M059J (cell line): ENCODE measurements at places on chromosomes 5 and 9.
A peak's percentile ranks its signal among the peaks of the same experiment; 100 is the strongest.

DNA sequence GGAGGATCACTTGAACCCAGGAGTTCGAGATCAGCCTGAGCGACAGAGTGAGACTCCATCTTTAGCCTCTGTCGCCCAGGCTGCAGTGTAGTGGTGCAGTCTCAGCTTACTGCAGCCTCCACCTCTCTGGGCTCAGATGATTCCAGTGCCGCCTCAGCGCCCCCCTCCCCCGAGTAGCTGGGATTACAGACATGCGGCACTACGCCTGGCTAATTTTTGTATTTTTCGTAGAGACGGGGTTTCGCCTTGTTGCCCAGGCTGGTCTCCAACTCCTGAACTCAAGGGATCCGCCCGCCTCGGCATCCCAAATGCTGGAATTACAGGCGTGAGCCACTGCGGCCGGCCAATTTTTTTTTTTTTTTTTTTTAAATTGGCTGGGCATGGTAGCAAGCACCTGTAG is 2.3 kb upstream of the HSPA9 start:
- DNase-seq, result no peak

DNA sequence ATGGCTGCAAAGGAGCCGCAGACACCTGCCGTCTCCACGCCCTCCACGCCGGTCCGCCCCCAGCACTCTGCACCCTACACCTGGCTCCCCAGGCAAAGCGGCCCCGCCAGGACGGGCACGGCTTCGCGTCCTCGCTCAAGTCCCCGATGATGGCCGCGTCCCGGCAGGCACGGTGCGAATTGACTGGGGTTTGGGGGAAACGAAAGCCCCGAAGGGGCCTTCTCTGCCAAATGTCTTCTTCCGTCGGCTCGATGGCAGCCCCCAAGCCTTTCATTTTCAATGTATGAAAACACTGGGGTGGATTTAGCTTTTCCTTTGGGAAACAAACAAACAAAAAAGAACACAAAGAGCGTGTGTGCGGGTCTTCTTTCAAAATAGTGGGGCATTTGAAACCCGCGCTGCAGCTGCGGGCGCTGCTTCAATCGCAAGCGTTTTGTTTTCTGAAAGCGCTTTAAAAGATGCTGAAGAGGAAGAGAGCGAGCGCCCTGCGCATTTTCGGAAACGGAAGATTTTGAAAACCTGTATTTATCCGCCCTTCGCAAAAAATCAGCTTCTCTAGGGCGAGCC is 160.0 kb downstream of the RMI1 start:
- DNase-seq, result peak; percentile 23

- no peak for DNase-seq
Measured at GRCh38 chr9:127277099-127277498, 12.5 kb downstream of the GARNL3 start.

- DNase-seq, result no peak
Measured at GRCh38 chr5:150068071-150068470, 18.3 kb downstream of the CSF1R start.

DNA sequence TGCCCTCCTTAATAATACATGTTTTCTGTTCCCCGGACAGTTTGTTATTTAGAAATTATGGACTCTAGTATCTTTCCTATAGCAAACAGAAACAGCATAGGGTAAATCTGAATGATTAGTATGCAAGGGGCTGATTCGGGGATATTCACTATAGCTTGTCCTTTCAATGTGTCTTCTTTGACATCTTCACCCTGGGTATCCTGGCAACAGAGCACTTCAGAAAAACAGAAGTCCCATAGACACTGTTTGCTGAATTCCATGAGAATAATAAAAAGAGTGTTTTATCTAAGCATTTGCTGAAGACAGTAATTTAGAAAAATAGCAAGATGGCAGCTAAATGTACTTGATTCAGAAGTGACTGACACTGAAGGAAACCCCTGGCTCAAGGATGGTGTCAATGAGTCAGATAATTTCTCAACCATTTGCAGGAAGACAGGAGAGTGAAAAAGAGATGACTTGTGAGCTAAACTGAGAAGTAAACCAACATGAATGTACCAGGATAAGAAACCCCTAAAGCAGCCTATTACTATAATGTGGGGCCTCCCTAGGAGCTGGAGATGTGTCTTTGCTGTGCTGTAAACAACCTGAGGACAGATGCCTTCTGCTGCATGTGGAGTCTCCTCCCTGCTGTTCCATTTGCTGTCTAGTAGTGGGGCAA is 246.2 kb downstream of the MAN2A1 start:
- no peak for DNase-seq

DNA sequence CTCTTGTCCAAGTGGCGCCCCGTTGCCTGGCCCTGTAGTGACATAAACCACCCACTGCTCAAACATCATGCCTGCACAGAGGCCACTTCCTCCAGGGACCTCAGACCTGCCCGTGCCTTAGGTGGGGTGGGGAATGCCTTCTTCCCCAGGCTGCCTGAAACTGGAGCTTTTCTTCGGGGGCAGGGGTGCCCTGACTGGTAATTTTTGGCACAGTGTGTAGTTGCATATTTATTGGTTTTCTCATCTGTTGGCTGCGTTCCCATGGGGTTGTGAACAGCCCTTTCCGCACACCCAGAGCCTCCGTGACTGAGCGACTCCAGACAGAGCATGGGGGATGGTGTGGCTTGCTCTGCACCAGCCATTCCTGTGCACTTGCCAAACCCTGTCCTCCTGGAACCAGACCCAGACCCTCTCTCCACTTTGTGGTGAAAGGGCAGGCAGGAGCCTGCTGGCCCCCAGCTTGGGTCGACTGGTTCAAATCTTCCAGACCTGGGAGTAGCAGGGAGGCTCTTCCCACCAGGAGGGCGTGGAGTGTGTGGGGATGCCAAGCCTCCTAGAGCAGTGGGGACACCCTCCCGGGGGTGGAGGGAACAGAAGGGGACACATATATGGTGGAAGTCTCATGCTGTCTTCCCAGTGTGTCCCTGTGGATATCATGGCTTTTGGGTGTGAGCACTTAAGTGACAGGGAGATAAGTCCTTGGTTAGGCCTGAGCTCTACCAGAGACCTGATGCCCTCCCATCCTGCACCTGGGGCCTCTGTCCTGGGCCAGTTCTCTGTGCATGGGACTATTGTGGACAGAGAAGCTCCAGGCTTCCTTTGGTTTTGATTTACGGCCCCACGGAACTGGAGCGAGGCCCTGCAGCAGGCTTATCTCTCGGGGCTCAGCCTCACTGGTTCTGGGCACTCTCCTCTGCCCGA is 39.6 kb downstream of the WNK2 start:
- DNase-seq, result peak; percentile 96

GRCh38 chr9:133709015-133709611 is 29.0 kb downstream of the SARDH start:
- DNase-seq, result no peak

DNA sequence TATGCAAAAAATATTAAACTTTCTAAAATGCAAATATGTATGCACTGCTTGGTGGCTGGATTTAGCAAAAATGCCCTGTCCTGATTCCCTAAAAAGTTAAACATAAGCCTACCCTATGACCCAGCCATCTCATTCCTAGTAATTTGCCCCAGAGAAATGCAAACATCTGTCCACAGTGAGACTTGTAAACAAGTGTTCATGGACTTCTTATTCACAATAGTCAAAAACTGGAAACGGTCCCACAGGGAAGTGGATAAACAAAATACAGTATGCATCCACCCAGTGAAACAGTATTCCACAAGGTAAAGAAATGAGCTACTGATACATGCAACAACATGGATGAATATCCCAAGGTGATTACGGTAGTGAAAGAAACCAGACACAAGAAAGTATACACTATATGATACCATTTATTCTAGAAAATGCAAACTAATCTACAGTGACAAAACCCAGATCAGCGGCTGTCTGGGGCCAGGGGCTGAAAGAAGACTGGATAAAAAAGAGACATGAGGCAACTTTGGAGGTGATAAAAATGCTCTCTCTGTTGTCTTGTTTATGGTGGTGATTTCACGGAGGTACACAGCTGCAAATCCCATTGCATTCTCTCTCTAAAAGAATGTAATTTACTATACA is 277.3 kb downstream of the GLIS3 start:
- DNase-seq, result no peak

GRCh38 chr5:9658706-9659105 is 28.6 kb upstream of the TAS2R1 start:
- peak; percentile 54 for DNase-seq

DNA sequence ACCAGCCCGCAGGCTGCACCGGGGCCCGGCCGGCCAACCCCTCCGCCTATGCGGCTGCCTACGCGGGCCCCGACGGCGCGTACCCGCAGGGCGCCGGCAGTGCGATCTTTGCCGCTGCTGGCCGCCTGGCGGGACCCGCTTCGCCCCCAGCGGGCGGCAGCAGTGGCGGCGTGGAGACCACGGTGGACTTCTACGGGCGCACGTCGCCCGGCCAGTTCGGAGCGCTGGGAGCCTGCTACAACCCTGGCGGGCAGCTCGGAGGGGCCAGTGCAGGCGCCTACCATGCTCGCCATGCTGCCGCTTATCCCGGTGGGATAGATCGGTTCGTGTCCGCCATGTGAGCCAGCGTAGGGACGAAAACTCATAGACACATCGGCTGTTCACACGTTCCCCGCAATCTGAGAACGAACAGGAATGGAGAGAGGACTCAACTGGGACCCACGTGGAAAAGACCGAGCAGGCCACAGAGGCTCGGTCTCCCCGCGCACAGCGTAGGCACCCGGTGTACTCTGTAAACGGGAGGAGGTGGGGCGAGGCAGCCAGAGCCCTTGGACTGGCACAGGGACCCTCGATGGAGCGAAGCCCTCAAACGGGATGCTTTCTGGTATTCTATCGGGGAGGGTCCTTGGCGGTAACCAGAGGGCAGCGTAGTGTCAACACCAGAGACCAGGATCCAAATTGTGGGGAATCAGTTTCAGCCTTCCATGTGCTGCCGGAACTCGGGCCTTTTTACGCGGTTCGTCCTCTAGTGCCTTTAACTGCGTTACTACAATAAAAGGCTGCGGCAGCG is 1.9 kb downstream of the FOXE1 start:
- no peak for DNase-seq

- no peak for DNase-seq
Measured at GRCh38 chr5:179420476-179420875, 75.2 kb upstream of the ADAMTS2 start.

GRCh38 chr5:142845954-142846398 is 75.8 kb downstream of the ARHGAP26 start:
- no peak for DNase-seq

- peak; percentile 80 for DNase-seq
Measured at GRCh38 chr9:108786901-108787689, 68.7 kb downstream of the ACTL7B start.

GRCh38 chr9:122931226-122932121 is at the start of gene ZBTB26:
ZBTB26 (minus strand) TSS chr9:122931512; CDS start chr9:122919934, 11,578 bp downstream.
- peak; percentile 98 for DNase-seq

- no peak for DNase-seq
Measured at GRCh38 chr5:71912021-71912420, 192.9 kb downstream of the CARTPT start.

DNA sequence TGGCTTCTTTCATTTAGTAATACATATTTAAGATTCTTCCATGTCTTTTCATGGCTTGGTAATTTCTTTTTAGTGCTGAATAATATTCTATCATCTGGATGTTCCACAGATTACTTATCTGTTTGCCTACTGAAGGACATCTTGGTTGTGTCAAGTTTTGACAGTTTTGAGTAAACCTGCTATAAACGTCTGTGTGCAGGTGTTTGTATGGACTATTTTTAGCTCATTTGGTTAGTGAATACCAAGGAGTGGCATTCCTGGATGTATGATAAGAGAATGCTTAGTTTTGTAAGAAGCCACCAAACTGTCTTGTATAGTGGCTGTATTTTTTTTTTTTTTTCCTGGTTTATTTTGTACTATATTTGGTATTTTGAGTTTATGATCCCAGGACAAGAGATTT is 38.4 kb downstream of the PRRC1 start:
- DNase-seq, result no peak

DNA sequence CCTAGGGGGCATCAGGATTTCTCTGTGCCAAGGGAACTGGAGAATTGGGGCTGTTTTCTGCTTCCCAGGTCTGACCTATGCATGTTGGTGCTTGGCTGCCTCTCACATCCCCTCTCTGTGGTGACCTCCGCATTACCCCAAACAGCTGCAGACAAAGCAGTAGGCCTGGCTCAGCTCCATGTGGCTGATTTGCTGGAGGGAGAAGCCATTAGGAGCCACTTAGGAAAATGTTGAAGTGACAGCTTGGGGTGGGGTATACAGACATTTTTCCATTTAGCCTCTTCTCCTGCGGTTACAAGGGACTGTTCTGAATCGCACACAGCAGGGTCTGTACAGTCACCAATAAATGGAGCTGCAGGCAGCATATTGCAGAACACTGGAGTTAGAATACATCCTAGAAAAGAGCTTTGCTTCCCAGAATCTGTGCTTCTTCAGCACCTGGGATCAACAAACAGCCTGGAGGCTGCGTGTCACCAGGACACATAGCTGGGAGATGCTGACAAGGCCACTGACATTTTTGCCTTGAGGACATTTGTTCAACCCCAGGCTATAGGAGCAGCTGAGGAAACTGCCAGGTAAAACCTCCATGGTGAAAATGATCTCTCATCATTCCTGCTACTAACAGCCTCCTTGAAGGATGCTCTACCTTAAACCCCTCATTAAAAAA is 335.3 kb downstream of the DIRAS2 start:
- no peak for DNase-seq

- no peak for DNase-seq
Measured at GRCh38 chr5:14242871-14243383, 99.8 kb downstream of the TRIO start.

GRCh38 chr9:18331808-18332209 is 142.1 kb upstream of the ADAMTSL1 start:
- DNase-seq, result peak; percentile 28

DNA sequence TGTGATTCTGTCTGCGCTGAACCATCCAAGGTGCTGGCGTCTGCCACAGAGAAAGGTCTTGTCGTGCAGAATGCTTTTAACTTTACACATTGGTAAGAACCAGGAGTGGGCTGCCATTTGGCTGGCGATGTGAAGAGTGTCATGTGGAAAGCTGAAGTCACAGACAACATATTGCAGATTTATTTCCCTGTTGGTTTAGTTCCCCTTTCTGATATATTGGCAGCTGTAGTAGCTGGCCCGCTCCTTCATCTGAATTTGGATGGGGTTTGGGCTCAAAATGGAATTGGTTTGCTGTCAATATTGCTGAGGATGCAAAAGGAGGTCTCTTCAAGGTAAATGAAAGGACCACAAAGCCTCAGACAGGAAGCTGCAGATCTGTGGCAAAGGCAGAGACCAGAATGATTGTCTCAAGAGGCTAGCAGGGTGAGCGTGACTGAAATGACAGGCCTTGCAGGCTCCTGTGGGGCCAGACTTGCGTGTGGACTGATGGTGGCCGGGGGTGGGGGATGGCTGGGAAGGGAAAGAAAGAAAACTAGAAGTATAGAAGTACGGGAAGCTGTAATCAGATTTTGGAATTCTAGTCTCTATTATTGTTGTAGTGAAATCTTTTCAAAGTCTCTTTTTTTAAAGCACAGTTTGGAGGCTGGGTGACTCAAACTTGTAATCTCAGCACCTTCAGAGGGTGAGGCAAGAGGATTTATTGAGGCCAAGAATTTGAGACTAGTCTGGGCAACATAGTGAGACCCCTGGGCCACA is 25.1 kb upstream of the CD180 start:
- DNase-seq, result no peak

GRCh38 chr5:176741561-176742211 is 68.7 kb upstream of the UNC5A start:
- no peak for DNase-seq

GRCh38 chr9:114282926-114283325 is 40.0 kb upstream of the ORM1 start:
- DNase-seq, result peak; percentile 82

GRCh38 chr5:124796495-124796894 is 50.1 kb upstream of the ZNF608 start:
- no peak for DNase-seq
